ENCODE measurements at places on chromosomes 11 and 22.

DNA sequence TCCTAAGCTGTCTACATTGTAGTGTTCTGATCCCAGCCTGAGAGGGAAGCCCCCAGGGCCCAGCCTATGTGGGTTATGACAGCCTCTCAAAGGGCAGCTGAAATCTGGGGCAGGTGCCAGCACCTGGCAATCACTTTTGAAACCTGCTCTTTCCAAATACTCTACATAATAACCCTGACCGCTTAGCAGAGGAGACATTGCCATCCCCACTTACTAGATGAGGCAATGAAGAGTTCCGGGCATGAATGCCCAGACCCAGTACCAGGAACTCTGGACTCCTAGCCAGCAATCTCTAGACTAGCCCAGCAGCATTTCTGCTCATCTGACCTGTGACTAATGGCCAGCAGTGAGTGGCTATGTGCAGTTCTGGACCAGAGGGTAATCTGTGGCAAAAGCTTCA lies 412.4 kb upstream of the CADM1 start:
- no peak for DNase-seq

DNA sequence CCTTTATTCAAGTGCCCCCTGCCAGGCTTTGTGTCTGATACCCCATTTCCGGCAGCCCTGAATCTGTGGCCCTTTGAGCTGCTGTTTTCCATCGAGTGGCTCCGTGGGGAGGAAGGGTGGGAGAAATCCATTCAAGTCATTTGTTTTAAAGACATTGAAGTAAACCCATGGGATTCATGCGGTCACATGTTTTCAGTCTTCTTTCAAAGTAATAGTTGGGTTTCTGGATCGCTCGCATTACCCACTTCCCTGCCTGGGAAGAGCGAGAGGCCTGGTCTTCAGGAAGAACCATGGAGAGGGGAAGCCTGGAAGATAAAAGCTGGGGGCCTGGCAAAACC lies 14.4 kb downstream of the DAGLA start:
- DNase-seq, result no peak

DNA sequence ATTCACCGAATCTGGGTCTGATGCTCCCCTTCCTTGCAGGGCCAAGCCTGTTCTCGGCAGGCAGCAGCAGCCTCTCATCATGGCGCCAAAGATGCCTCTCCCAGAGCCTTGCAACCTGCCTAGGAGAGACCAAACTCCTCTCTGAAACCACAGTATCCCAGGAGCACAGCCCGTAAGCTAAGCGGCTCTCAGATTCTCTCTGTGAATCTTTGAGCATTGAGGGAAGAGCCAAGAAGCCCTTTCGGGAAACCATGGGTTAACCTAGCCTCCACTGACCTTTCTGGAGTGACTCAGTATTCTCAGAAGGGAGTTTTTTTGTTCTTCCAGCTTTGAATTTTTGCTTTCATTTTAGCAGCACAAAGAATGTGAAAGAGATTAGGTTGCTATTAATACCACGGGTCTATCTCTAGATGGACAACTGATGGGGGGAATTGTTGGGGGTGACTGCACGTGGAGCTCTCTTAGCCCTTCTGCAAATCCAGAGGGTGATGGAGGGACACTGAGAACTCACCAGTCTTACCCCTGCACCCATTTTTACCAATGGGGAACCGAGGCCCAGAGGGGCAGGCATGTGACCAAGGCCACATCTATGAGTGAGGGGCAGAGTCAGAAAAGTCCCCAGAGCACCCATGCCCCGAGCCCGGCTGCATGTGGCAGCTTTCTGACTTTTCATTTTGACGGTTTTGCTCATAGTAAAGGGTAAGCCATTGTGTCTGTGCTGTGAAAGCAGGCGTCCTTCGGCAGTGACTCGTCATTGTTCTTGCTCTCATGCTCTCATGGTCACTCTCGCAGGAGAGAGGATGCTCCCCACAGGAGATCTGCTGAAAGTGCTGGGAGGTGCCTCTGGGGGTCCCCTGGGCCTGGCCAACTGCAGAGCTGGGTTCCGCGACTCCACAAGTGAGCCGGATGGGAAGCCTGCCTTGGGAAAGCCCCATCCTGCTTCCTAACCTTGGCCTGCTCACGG lies 36.0 kb downstream of the IRAG1 start:
- no peak for DNase-seq

- DNase-seq, result no peak
Observed at GRCh38 chr22:47371263-47372090, 609.0 kb downstream of the TBC1D22A start.

All from tongue (tissue), 3 donors.